Mononuclear cell (primary cell): ENCODE measurements at places on chromosomes 3 and 15. TPM values are rescaled to one million over a fixed set of nuclear protein-coding genes. Genes with fewer than 3 reads are reported as not detected.

ITPKA gene
- total RNA-seq = 0.10 TPM

RPS27L gene
- 35.6 TPM for total RNA-seq

RPL39L gene
- 0.52 TPM for total RNA-seq

CDC25A gene
- 0.21 TPM for total RNA-seq

KNL1 gene
- 3.3 TPM for total RNA-seq

STRIT1 gene
- not detected for total RNA-seq

COL6A5 gene
- not detected for total RNA-seq

PDCD7 gene
- total RNA-seq = 11.5 TPM

CELF6 gene
- total RNA-seq = 0.84 TPM

ISLR gene
- not detected for total RNA-seq

DPP8 gene
- 51.1 TPM for total RNA-seq

C15orf61 gene
- 5.2 TPM for total RNA-seq

ZNF860 gene
- 0.52 TPM for total RNA-seq

CELSR3 gene
- total RNA-seq = 2.6 TPM

GASK1A gene
- total RNA-seq = 0.10 TPM

RHCG gene
- not detected for total RNA-seq

PRTG gene
- total RNA-seq = under 0.01 TPM

TNFSF10 gene
- 20.6 TPM for total RNA-seq

DAPK2 gene
- 2.2 TPM for total RNA-seq

AGBL1 gene
- under 0.01 TPM for total RNA-seq

BTLA gene
- total RNA-seq = 18.1 TPM

CLSTN2 gene
- total RNA-seq = not detected

CCDC54 gene
- total RNA-seq = not detected

POLQ gene
- total RNA-seq = 0.42 TPM

LTF gene
- total RNA-seq = 0.52 TPM

CHRNA5 gene
- 0.52 TPM for total RNA-seq

TTLL13 gene
- 0.31 TPM for total RNA-seq

GLDN gene
- 0.10 TPM for total RNA-seq

EXD1 gene
- not detected for total RNA-seq

CCDC33 gene
- total RNA-seq = not detected

EFL1 gene
- 10.8 TPM for total RNA-seq

STRA6 gene
- total RNA-seq = not detected

C2CD4A gene
- 0.21 TPM for total RNA-seq

SERINC4 gene
- not detected for total RNA-seq

ANKRD63 gene
- total RNA-seq = not detected

DLL4 gene
- not detected for total RNA-seq

ST3GAL6 gene
- 5.5 TPM for total RNA-seq

TYRO3 gene
- 0.21 TPM for total RNA-seq

TMEM207 gene
- total RNA-seq = not detected

DAZL gene
- 0.10 TPM for total RNA-seq

PPP1R14D gene
- total RNA-seq = not detected

ATP13A5 gene
- total RNA-seq = not detected

HESX1 gene
- 0.52 TPM for total RNA-seq

CFAP91 gene
- total RNA-seq = 0.21 TPM

CASR gene
- 1.2 TPM for total RNA-seq

THUMPD3 gene
- total RNA-seq = 62.0 TPM

LRRC34 gene
- total RNA-seq = 0.73 TPM

SH2D7 gene
- not detected for total RNA-seq

ERICH6 gene
- total RNA-seq = 0.21 TPM

RASL12 gene
- total RNA-seq = not detected

A4GNT gene
- not detected for total RNA-seq

C3orf18 gene
- total RNA-seq = 3.7 TPM

AMIGO3 gene
- 3.8 TPM for total RNA-seq

RTP1 gene
- not detected for total RNA-seq

MITF gene
- total RNA-seq = 2.1 TPM

ITIH1 gene
- total RNA-seq = 0.52 TPM

ATP8B4 gene
- 8.2 TPM for total RNA-seq
